AML-193 (cell line): ENCODE measurements at places on chromosomes 16 and 17.
A peak's percentile ranks its signal among the peaks of the same experiment; 100 is the strongest.

DNA sequence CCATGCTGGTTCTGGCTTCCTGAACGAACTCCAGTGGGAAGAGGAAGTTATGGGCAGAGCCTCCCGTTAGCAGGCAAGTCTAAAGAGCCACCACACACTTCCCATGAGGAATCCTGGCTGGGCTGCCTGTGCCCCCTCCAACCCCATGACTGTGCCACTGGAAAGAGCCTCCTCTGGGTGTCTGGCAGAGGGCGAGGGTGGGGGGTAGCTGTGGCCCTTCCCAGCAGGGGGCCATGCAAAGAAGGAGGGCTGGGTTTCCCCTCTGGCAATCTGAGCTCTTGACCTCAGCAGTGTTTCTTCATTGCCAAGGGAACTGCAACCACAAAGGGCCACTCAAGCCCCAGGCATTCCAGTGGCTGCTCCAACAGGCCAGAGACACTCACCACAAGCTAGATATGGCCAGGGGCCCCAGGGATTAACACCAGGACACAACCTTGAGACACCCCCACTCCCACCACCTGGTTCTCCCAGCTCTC is 1.7 kb upstream of the RRAD start:
- peak; percentile 27 for DNase-seq

DNA sequence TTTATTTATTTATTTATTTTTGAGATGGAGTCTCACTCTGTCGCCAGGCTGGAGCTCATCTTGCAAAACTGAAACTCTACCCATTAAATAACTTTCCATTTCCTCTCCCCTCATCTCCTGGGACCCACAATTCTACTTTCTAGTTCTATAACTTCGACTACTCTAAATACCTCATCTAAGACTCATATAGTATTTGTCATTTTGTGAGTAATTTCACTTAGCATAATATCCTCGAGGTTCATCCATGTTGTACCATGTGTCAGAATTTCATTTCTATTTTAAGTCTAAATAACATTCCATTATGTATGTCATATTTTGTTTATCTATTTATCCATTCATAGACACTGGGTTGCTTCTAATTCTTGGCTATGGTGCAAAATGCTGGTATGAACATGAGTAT is 5.1 kb upstream of the NT5M start:
- no peak for DNase-seq

DNA sequence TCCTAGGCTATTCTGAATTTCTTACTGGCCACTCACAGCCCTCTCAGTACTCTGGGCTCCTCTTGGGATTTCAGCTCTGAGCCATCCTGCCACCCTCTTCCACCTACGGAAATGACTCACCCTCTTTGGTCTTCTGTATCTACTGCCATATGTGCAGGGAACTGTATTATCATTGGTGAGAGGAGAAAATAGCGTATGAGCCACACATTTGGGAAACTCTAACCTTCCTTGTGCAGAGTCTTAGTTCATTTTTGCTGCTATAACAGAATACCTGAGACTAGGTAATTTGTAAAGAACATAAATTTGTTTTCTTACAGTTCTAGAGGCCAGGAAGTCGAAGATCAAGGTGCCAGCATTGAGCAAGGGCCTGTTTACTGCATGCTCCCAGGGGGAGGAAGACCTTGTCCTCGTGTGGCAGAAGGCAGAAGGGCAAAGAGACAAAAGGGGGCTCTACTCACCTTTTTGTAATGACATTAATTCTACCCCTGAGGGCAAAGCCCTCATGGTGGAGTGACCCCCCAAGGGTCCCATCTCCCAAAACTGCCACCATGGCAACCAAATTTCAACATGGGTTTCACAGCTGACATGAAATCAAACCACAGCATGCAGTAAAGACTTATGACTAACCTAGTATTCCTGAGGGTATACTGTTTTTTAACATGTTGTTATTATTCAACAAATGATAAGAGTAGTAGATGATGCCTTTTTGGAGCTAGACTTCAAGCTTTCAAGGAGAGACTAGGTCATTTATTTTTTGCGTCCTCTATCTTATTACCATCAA is 191.8 kb downstream of the PRKCA start:
- DNase-seq: peak; percentile 95

DNA sequence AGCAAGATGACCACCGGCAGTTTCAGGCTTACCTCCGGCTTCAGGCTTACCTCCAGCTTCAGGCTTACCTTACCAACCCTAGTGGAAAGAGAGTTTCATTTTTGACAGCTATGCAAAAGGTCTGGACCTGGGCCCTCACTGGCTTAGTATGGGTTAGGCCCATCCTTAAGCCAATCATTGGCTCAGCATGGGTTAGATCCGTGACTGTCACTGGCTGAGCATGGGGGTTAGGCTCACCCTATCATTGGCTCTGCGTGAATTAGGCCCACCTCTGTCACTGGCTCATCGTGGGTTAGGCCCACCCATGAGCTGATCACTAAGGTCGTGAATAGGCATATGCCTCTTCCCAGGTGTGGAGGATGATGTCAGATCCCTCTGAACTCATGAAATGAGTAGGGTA is 8.1 kb downstream of the NDE1 start:
- no peak for DNase-seq

GRCh38 chr17:71188811-71189492 is 931.9 kb upstream of the SOX9 start:
- DNase-seq: no peak

GRCh38 chr17:17062356-17062755 is 20.1 kb downstream of the MPRIP start:
- no peak for DNase-seq

- peak; percentile 4 for DNase-seq
Measured at GRCh38 chr17:55584055-55584685, 72.9 kb upstream of the SMIM36 start.

DNA sequence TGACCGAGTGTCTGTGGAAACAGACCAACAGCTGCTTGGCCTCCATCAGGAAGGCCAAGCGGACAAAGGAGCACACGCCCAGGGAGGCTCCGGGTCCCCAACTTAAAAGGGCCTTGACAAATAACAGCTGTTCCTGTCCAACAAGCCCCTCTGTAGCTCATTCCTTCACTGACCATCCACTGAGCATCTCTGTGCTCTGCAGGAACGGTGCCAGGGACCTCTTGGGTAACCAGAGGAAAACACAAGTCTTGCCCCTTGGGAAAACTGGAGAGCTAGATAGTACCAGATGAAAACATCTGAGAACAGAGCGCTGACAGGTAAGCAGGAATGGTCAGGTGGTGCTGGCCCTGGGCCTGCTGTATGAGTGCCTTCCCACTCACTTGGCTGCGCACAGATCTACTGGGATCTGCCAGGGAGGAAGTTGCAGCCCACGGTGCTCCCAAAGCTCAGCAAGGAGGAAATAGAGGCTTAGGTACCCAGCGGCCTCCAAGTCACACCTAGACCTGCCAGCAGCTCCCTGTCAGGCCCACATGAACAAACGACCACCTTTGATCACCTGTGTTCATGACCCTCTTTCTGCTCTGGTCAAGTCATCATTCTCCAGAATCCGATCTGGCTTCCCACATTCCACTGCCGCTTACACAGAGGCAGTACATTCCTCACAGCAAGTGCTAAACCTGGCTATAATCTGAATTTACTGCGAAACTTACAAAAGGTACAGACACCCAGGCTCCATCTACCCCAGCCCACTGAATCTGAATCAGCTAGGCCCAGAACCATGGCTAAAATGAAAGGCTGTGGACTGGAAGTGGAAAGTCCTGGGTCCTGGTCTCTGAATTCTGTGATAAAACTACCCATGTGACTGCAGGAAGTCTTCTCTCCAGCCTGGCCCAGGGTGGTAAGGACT is 12.5 kb downstream of the DCAKD start:
- DNase-seq: no peak

DNA sequence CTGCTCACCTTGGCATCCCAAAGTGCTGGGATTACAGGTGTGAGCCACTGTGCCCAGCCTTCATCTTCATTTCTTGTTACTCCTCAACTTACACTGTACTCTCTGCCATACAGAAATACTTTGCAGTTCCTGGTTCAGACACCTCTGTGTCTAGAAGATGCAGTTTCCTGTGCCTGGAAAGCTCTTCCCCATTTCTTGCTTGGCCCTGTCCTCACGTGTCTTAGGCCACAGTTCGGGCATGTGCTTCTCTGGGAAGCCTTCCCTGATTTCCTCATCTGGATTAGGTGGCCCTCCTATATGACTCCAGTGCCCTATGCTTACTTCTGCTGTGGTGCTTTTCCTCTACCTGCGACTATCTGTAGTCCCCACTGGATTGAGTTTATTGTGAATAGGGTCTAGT is 26.5 kb upstream of the CDR2 start:
- DNase-seq: peak; percentile 33

DNA sequence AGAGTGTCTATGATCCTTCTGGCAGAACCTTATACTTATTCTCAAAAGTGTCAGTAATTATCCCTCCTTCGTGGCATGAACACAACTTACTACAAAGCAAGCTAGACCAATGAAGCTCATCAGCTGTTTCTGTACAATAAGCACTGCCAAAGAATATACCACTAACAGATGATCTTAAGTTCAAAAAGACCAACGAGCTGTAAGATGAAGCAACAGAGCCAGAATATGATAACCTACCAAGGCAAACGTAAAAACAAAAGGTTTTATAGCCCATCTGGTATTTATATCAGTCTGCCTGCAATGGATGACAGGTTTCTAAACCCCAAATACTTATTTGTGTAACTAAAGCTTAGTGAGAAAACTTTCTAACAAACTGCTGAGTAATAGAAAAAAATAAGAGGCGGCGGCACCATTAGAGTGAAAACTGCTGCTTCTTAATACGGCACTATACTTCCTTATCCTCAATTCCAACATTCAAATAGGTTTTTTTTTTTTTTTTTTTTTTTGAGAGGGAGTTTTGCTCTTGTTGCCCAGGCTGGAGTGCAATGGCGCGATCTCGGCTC is 22.1 kb downstream of the NME2 start:
- no peak for DNase-seq

DNA sequence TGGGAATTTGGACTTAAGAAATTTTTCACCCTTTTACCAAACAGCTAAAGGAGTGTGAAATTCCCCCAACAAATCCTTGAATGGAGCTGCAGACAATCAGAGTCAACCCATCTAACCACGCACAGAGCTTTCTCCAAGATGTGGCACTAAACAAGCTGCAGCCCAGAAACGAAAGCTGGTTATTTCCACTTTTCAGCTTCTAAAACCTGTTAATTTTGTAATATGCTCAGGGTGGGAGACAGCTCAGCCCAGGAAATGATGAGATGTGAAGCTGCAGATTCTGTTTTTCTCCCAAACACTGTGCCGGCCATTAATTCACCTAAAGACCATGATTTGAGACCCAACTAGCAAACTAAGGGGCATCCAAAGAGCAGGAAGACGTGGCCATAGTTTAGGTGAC is 33.2 kb upstream of the ABR start:
- no peak for DNase-seq

- no peak for DNase-seq
Measured at GRCh38 chr16:57986196-57986595, 14.3 kb downstream of the ZNF319 start.

- DNase-seq: no peak
Measured at GRCh38 chr17:48037838-48038323, 284 bp upstream of the COPZ2 start.

GRCh38 chr17:4475001-4475400 is 23.7 kb upstream of the SPNS2 start:
- no peak for DNase-seq

GRCh38 chr16:88317613-88317965 is 65.2 kb upstream of the ZNF469 start:
- no peak for DNase-seq

- DNase-seq: no peak
Measured at GRCh38 chr17:81198826-81199481, 23.8 kb downstream of the CEP131 start.

- peak; percentile 21 for DNase-seq
Measured at GRCh38 chr16:68190081-68190480, 45.8 kb downstream of the ESRP2 start.

DNA sequence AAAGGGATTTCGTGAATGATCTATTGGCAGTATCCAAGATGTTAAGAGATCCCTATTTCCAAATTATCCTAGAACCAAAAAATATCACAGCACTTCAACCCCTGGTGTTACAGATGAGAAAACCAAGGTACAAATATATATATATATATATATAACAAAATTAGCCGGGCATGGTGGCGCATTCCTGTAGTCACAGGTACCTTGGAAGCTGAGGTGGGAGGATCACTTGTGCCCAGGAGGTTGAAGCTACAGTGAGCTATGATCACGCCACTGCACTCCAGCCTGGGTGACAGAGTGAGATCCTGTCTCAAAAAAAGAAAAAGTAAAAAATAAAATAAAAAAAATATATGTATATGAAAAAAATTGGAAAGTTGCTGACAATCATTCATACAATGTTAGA is 637 bp upstream of the CLN3 start:
- DNase-seq: no peak

DNA sequence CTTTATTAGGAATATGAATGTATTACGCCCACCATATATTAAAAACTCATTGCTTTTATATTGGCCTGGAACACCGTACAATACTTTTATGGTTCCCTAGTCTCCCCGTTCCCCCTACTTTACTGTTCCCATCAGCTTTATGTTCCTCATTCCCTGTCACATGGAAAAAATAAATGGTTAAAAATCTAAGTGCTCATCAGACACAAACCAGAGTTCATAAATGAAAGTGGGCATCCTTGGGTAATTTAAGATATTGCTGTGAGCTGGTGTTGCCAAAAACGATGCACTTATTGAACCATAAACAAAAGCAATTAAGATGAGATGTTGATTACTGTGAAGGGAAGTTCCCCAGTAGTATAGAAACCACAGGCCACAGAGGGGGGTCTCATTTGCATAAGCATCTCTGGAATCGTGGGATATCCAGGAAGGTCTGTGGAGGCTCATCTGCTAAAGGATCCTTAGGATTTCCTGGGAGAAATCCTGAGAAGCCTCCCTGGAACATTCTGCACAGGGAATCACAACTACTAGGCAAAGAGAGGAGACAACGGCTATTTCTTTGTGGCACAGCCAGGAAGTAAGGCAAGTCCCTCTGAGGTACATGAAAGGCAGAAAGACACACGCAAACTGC is 591.4 kb upstream of the CDH11 start:
- no peak for DNase-seq

DNA sequence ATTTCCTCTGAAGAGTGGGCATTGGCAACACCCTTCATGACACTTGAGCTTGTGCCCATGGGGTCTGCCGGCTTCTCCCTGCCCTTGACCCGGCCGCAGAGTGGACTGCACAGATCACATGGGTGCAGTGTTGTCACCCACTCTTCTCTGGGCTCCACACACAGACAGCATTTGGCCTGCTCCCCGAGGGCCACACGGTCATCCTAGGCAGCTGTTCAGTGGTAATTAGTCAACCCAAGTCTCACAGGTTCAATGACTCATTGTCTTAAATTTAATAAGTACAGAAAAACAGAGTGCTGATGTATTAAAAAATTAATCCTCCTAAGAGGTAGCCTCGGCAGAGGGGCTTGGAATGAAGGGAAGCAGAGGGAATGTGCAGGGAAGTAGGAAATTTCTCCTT is 204.8 kb downstream of the MSI2 start:
- DNase-seq: no peak

- DNase-seq: no peak
Measured at GRCh38 chr17:32302860-32303649, 37.4 kb downstream of the RHBDL3 start.
